ENCODE measurements at places on chromosomes 2 and 18.

GRCh38 chr2:1683297-1683696, 61.0 kb downstream of the PXDN start:
- no peak for DNase-seq

GRCh38 chr2:17804358-17804757, 11.9 kb upstream of the MSGN1 start:
- DNase-seq = no peak

DNA sequence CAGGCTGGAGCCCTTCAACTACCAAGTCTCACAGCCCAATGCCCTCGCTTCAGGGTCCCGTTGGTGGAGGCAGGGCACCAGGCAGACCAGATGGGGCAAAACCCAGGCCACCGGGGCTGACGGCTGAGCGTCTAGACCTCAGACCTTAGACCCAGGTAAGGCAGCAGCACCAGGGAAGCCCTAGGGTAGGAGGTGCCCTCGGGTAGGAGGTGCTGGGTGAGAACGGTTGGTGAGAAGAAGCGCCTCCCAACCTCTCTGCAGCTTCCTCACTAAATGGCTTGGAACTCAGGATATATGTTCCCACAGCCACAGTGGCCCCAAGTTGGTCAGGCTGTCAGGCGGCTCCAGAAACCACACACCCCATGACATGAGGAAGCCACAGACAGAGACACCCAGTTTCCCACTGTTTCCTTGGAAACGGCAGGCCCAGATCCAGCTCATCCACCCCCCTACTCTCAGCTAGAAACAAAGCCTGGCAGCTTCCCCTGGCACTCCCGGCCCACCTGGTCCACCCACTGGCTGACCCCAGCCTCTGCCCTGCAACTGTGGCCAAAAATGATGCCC, 13.1 kb upstream of the MLPH start:
- no peak for DNase-seq

DNA sequence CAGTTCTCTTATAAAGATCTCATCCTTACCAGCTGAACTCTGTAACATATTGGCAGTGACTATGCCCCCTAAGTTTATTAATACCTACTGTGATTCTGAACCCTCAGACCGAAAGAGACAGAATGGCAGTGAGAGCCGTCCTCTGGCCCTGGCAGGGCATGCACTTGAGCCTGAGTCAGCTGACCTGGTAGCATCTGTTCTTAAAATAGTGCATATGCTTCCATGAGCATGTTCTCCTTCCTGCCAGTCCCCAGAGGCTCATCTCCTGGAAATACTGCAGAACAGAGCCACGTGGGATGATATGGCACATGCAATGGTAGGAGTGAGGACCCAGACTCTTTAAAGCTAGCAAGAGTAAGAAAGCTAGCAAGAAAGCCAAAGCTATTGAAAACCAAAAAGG, 59.0 kb downstream of the RASGRP3 start:
- no peak for DNase-seq

DNA sequence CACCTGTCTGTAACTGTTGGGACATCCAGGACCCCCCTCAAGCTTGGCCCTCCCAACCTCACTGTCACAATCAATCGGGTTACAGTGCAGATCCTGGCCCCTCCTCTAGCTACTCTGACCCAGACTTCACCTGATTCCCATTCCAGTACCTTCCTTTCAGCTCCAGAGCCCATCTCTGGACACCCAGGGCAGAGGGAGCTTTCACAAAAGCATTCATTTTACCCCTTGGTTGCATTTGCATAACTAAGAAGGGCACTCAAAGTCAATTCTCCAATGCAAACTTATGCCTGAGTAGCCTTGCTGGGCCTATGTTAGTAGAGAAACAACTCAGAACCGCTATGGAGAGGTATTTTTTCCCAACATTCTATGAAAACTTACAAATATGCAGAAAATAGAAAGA, 7.4 kb downstream of the ZAP70 start:
- DNase-seq = no peak

DNA sequence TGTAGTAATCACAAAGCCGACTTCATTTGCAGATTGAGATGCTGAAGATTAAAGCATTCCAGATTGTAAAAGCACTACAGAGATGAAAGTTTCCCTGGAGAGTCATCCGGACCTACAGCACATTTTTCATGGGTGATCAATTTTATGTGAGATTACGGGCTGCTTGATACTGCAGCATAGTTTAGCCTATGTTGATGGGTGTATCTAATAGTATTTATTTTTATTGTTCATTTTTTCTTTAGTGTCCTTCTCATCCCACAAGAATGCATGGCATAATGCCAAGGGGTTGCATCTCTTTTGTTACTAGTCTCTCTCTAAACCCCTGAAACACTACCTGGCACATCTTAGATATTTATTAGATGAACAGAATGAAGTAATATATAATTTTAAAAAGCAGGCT, 240.4 kb downstream of the MBD2 start:
- no peak for DNase-seq

DNA sequence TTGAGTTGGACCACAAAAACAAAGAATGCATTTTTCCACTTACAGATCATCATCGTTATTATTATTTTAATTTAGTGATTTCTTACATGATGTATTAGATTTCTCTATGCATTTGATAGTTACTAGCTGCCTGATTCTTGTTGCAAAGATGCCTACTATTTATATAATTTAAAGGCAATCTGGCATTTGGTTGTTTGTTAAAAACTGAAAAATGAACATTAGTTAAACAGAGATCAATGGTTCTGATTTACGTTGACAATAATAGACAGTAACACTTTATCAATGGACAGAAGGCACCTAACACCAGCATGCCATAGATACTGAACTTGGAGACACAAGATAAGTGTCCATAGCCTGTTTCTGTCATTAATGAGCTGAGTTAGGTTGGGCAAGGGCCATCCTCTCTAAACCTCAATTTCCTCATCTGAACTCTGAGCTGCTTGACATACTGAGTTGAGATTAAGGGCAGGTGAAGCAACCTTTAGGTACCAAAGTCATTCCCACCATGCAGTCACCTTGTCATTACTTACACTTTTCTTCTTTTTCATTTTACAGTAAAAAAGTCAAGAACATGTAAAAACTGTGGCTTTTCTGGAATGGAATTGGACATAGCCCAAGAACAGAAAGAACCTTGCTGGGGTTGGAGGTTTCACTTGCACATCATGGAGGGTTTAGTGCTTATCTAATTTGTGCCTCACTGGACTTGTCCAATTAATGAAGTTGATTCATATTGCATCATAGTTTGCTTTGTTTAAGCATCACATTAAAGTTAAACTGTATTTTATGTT, 3.1 kb downstream of the CCL20 start:
- DNase-seq = no peak

DNA sequence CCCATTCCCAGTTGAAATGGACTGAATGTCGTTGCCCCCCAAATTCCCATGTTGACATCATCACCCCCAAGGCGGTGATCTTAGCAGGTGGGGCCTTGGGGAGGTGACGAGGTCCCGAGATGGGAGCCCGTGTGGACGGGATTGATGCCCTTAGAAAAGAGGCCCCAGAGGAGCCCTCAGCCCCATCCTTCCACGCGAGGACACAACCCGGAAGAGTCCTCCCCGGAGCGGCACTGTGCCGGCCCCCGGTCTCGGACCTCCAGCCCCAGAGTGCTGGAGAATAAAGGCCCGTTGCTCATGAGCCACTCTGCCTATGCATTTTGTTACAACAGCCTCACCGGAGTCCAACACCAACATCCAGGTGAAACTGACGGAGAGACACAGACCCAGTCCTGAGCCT, 30.4 kb upstream of the SALL3 start:
- DNase-seq = no peak

DNA sequence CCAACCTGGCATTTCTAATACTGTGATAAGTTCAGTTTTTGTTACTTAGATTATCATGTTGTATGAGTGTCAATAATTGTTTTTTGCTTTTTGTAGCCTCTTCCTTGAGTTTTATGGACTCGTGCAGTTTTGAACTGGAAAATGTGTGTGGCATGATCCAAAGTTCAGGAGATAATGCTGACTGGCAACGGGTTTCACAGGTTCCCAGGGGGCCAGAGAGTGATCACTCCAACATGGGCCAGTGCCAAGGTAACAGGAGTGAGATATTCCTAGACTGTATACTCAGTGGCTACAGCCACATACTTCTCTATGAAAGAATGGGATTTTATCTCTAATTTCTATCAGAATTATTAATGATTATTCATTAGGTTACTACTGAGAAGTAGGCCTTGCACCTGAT, 18.2 kb downstream of the MEP1B start:
- DNase-seq = no peak

DNA sequence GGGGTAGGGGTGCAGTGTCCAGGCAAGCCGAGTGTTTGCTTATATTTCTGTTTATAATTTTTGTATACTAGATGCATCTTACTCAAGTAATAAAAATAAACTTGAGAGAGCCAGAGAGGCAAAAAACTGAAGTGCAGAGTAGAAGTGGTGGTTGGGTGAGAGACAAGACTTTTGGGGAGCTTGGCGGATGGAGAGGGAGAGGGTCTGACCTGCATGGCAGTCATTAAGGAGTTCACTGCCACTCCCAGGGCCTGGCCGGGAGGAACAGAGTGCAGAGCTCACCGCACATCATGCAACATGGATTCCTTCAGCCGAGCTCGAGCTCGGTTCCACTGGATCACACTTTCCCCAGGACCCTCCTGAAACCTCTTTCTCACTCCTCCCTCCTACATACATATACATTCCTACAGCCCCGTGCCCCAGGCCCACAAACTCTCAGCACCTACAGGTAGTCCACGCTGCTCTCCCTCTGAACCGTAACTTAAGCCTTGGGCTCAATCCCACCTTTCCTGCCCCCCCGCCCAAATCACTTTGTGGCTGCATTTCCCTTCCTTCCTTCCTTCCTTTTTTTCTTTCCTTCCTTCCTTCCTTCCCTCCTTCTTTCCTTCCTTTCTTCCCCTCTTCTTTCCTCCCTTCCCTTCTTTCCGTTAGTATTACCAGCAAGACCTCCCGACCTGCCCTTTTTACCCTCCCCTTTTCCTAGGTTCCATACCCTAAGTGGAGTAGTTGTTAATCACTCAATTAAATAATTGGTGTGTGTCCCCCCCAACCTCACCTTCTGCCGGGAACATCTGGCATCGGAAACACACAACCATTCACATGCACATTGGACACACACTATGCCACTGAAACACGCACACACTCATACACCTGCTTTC, 37.1 kb upstream of the ATP6V1B1 start:
- DNase-seq = no peak

- DNase-seq = no peak
Measured at GRCh38 chr2:60549238-60549927, 4.1 kb downstream of the BCL11A start.

DNA sequence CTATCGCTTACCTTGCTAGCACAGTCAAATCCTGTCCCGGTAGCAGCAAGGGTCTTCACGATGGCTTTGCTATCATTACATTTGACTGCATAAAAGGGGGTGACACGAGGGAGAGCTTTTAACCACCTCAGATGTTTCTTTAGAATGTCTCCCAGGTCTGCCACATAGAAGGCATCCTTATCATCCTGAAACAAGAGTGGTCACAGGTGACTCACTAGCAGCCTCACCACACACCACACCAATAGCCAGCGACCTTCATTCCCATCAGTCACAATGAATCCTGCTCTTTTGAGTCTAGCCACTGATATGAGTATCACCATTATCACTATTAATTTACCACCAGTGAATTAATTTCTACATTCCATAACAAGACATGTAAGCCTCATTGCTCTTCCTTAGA, 3.7 kb downstream of the ODC1 start:
- no peak for DNase-seq

DNA sequence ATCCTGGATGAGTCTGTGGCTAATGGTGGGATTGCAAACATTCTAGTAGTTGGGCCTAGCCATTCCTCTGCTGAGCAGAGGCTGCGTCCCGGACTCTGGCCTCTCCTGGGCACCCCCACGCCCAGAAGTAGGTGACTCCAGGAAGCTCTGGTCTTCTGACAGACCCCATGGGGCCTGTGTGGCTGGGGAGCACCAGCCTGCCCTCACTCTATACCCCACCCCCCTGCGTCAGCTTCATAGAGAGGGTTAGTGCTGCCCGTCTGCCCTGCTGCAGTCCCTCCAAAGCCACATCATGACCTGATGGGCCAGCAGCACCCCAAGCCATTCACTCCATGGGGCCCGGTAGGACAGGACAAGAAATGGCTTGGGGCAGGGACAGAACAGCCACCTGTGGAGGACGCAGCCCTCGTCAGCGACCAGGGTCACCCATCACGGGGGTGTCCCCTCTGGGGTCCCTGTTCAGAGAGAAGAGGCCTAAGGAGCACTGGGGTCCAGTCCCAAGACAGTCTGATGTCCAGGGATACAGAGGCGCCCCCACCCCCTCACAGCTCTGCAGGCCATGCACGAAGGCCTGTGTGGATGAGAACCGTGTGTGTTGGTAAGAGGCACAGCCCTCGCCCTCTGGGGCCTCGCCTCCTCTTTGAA, 238.3 kb downstream of the ATAD2B start:
- no peak for DNase-seq

DNA sequence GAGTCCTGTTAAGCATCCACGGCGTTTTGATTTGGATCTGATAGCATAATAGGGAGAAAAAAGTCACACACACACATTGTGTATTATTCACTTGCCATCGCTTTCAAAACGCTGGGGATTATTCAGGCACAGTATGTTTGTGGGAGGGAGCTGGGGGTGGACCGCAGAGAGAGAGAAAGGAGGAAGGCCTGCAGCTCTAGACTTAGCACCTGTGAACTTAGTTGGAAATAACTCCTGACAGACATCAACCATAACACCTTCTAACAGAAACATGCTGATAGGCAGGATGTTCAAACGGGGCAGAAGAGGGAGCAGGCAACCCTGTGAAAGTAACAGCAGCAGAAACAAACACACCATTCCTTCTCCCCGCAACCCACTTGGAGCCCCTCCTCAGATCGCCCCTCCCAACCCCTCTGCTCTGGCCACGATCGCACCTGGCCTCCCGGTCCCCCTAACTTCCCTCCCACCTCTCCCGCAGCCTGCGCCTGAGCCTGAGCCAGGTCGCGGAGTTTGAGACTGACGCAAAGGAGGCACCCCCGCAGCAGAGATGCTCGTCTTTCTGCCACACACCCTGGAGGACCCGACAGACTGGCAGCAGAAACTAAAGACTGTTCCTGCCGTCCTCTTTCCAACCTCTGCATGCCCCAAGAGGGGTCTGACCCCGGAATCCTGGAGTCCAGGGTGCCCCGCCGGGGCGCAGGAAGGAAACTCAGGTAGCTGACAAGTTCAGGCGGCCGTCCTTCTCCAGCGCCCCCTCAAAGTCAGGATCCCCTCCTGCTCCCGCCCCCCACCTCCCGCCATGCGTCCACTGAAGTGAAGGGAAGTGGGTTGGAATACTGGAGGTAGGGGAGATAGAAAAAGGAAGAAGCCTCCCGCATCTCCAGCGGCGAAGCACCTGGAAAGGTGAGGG, 738 bp downstream of the CHST9 start:
- no peak for DNase-seq

DNA sequence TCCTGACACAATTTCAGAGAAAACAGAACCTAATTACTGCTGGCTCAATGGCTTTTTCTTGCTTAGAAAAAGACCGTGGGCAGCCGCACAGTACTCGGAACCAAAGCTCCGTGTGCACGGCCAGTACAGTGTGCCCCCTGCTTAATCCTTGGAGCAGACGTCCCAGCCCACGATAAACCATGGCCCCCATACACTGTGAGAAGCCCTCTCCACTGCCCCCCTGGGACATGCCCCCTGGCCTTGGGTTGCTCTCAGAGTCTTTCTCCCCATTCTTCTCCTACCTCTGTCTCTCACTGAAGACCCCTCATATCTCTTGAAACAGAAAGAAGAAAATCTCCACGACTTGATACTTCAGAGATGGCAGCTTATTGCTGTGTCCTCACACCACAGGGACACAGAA, 44.0 kb downstream of the CYP26B1 start:
- DNase-seq = no peak
